ENCODE measurements at places on chromosomes 16 and 17. TPM values are rescaled to one million over a fixed set of nuclear protein-coding genes. Genes with fewer than 3 reads are reported as not detected.

GRCh38 chr17:16909472-16910246, 62.3 kb downstream of the TNFRSF13B start:
- no peak for DNase-seq

GRCh38 chr16:12271006-12271405, 294.5 kb downstream of the SNX29 start:
- peak; percentile 42 for DNase-seq

The EFCAB5 gene
- not detected for total RNA-seq

The MARVELD3 gene
- total RNA-seq, result not detected

- DNase-seq, result no peak
Observed at GRCh38 chr16:24653725-24654124, 75.7 kb upstream of the TNRC6A start.

- peak; percentile 80 for DNase-seq
Observed at GRCh38 chr16:85173146-85173980, 61.1 kb upstream of the CIBAR2 start.

DNA sequence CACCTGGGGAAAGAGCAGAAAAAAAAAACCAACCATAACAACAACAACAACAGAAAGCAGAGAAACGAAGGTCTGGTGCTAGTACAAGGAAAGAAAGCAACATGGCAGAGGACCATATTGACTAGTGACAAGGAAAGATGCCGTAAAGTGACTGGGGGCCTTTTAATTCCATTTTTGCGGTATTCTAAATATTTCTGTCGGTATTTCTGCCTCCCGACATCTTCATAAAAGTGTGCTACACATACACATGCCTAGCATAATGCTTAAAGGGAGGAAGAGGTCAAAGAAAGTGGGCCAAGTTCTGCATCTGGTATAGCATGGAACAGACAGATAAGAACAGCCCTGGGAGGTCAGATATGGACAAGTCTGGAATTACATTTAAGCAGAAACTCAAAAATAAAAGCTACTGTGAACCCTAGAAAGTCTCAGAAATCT, 19.5 kb upstream of the RNF43 start:
- DNase-seq, result peak; percentile 74

DNA sequence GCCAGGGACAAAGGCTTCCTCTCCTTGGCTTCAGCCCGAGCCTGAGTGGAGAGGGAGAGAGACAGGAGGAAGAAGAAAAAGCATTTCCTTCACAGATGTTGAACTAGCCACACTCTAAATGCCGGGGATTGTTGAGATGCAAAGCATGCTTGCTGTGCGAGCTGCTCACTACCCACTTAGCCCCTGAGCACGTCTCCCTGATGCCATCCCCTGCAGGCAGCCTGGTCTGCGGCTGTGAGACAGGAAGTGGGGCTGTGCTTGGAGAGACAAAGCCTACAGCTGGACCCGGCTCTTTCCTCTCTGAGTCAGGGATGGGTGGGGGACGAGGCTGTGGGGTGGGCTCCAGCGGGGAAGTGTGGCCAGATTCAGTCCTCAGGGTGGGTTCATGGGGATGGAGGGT, 13.7 kb downstream of the WNT9B start:
- no peak for DNase-seq

DNA sequence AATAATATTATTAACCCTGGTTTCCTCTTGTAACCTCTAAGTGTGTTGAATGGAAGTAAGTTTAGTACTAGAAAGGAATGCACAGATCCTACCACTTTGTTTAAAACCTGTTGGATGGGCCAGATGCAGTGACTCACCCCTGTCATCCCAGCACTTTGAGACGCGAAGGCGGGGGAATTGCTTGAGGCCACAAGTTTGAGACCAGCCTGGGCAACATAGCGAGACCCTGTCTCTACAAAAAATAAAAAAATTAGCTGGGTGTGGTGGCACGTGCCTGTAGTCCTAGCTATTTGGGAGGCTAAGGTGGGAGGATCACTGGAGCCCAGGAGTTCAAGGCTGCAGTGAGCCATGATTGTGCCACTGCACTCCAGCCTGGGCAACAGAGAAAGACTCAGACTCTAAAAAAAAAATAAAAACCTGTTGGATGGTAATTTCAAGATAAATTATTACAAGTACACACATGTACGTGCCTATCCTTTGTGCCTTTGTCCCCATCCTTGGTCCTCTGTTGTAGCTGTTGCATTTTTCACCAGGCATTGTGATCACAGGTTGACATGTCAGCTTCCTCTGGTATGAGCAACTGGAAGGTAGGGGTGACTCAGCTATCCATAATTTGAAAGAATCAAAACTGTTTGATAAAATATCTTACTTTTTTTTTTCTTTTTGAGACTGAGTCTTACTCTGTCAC, 30.7 kb upstream of the METTL9 start:
- DNase-seq, result no peak

The ERN1 gene
- 19.2 TPM for total RNA-seq

The EEF2K gene
- total RNA-seq, result 33.7 TPM

DNA sequence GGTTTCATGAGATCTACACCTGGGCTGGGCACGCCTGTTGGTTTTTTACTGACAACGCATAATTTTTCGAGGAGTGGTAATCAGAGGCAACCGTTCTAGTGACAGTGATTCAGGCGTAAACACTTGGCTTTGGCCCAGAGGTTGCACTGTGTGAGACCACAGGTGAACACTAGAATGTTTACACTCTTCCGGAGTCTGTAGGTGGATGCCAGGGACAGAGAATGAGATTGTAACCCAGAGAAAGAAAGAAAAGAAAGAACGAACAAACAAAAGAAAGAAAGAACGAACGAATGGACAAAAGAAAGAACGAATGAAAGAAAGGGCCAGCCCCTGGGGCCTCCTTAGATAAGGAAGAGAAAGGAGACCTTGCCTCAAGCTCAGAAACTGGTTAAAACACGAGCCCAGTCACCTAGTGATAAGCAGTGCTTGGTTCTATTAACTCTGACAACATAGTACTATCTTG, 113.2 kb downstream of the PRKCB start:
- DNase-seq, result no peak

The KRT40 gene
- not detected for total RNA-seq

DNA sequence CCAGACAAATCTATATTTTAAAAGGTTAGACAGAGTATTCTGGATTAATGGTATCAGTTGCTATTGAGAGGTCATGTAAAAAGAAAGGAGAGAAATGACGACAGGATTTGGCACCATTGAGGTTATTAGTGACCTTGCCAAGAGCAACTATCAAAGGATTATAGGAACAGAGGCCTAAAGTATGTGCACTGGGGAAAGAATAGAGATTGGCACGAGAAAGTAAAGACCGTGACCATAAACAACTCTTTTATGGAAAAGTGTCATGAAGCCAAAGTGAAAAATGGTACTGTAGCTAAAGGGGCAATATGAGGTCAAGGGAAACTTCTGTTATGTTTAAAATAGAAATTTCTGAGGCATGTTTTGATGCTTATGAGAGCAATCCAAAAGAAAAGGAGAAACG, 115.2 kb upstream of the KIF2B start:
- no peak for DNase-seq

The PARD6A gene
- total RNA-seq, result 2.0 TPM

- no peak for DNase-seq
Observed at GRCh38 chr17:3940965-3941698, 23.1 kb downstream of the ATP2A3 start.

DNA sequence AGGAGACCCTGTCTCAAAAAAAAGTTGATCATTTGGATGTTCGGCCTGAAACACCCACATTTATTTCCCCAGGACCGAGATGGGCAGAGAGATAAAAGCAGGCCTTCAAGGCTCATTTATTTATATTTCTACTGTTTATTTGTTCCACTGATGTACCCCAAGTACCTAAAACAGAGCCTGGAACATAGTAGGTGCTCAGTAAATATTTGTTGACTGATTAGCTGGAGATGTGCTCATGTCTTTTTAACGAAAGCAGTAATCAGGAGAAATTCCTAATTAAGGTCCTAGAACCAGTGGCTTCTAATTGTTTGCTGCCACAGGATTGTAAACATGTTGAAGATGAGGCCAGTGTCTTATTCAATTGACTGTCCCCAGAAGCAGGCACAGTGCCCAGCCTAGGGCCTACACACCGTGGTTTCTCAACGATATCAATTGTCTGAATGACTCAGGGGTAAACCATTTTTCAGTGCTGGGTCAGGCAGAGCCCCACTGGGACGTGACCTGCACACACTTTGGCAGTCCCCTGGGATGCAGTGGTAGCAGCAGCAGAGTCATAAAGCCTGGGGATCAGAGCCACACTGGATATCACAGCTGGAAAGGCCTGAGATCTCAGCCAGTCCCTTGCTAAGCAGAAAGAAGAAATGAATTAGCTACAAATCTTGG, 34.8 kb downstream of the SOST start:
- DNase-seq, result no peak

DNA sequence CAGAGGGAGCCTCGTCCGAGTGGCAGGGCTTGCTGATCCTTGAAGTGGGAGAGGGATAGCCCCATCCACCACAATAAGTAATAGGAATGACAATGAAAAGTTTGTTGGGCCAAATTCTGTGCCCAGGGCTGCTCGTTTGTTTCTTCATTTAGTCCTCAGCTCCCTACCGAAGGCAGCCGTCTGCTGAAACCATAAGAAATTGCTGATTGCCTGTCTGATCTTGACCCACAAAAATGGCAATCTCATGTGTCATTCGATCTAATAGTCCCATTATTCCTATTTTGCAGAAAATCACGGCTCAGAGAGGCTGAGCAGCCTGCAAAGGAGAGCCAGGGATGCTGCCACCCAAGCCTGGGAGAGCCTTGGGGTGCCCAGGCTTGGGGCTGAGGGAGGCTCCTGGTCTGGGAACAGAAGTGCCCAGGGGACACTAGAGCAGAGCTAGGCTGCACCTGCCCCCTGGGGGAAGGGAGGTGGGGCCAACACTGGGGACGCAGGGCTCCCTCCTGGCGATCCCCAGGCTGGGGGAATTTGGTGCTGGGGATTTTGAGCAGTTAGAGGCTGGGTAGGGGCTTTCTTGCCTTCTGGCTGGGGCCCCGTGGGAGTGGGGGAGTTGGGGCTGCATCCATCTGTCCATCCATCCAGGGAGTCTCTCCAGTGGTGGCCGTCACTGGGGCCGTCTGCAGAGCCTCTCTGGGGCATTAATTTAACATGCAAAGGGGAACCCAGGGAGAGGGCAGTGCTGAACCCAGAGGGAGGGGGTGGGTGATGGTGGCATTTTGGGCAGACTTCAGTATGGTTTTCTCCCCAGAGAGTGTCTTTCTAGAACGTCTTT, 53.5 kb downstream of the SOCS1 start:
- DNase-seq, result no peak
